ENCODE measurements at places on chromosomes 7 and 10.

DNA sequence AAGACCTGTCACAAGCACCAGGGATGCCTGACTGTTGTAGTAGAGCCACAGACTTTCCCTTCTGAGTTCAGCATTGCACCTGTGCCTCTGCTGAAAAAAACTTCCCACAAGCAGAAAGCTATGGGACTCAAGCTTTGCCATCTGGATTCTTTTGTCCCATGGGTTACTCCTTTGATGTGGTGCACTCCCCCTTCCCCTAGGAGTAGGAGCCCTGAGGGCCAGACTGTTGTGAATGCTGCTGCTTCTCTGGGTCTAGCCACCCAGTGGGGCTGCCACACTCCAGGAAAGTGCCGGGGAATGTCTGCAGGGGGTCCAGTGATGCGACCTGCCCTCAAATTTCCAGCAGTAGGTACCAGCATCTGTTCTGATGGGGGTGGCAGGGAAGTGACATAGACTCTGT is 11.7 kb downstream of the CASP7 start:
- no peak for DNase-seq

GRCh38 chr7:117146511-117146910 is 176.3 kb downstream of the WNT2 start:
- no peak for DNase-seq

DNA sequence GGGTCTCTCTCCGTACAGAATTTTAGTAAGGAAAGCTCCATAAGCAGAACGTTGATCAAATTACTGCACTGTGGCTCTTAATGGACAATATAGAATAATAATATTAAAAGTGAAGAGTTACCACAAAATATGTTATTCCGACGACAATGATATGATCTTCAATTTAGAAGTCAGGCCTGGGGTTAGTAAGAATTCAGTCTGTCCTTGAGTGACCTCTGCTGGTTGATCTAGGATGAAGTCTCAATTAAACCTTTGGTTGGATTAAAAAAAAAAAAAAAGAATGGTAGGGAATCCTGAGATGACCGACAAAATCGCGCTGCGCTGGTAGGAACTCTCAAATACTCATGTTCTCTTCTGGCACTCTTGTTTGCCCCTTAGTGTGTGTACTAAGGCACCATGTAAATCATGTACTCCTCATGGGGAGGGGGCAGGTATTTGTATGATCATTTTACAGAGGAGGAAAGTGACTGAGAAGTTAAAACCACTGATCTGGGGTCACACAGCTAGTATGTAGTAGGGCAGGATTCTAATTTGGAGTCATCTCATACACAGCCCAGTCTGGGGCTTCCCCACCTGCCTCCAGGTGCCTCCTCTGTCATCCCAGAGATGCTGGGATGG is 161.3 kb upstream of the NPVF start:
- no peak for DNase-seq

GRCh38 chr7:68663392-68663791 is 934.9 kb upstream of the AUTS2 start:
- DNase-seq, result no peak

DNA sequence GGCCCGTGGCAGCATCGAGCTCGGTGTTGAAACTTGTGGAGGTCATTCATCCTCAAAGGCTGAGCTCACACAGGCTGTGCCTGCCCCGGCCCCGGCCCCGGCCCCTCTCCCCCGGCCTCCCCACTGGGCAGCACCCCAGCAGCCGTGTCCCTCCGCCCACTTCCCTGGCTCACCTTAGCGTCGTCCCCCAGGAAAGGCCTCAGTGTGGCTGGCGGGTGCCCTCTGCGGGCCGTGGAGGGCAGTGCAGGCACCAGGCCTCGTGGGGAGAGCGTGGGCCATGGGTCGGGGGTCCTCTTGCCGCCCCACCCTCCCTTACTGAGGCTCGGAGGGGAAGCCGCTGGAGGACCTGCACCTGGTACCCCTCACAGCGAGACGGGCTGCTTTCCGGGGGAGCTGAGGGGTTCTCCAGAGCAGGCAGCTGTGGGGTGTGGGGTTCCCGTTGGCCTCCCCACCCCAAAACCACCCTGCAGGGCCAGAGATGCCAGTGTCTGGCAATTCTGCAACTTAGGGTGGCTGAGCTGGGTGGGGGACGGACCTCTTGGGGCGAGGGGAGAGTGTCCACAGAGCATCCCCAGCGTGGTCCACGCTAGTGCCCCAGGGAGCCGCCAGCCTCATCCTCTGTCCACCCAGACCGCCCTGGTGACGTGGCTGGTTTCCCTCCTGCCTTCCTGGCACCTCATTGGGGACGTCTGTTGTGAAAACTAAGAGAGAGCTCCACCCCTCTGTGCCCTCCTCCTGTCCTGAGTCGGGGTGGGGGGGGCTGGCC is 44.2 kb upstream of the DPYSL4 start:
- no peak for DNase-seq

Measured in stimulated activated CD8-positive, alpha-beta memory T cell treated with anti-CD3 and anti-CD28 coated beads, Interleukin-4, amount 100 ng/mL, for 1 hour (primary cell).